ENCODE measurements at places on chromosomes 3 and 15.

DNA sequence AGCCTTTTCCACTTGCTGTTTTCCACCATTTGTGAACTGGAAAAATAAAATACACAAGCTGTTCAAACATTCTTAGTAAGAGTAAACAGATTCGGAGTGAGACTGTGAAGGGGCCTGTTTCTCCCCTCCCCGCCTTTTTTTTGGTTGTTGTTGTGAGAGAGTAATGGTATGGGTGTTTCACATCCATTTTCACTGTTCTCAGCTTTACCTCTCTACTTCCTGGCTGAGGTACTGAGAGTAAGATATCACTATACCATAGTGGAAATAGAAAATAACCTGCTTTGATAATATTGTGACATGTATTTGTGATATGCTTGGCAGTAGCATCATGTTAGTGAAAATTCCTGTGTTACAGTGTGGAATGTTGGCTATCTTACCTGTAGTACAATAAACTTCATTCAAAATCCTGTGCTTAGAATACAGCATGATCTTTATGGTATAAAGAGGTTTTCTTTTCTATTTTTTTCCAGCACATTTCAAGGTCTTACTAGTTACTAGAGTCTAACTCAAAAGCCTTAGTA, 12.0 kb downstream of the CNTN4 start:
- DNase-seq: no peak

DNA sequence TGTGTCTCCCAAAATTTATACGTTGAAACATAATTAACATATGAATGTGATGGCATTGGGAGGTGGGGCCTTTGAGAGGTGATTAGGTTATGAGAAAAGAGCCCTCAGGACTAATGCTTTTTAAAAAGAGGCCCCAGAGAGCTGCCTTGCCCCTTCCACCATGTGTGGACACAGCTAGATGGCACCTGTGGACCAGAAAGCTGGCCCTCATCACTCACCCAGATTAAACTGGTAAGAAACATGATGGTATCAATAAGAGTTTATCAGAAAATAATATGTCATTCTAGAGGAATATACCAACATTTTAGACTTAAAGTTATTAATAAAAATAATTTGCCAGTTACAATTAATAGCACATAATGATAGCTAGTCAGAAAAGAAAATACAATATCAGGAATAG, 25.2 kb upstream of the FAN1 start:
- no peak for DNase-seq

- no peak for DNase-seq
Observed at GRCh38 chr15:78093242-78094020, 1.1 kb downstream of the SH2D7 start.

DNA sequence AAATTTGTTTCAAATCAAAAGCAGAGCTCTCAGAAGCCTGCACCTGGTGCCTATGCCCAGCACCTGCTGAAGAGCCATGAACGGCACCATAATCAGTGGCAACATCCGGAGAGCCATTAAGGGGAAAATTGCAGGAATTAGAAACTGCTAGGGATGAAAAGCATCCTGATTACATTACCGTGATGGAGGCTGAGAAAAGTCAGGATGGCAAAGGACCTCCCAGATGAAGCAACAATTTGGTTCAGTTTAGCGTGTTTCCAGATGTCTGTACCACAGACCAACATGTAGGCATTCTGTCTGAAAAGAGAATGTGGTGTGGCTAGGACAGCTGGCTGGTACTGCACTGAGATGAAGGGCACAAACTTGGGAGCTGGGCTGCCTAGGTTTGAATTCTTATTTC, 106.1 kb downstream of the EOMES start:
- DNase-seq: no peak

GRCh38 chr3:179174316-179174715, 26.2 kb downstream of the PIK3CA start:
- no peak for DNase-seq

DNA sequence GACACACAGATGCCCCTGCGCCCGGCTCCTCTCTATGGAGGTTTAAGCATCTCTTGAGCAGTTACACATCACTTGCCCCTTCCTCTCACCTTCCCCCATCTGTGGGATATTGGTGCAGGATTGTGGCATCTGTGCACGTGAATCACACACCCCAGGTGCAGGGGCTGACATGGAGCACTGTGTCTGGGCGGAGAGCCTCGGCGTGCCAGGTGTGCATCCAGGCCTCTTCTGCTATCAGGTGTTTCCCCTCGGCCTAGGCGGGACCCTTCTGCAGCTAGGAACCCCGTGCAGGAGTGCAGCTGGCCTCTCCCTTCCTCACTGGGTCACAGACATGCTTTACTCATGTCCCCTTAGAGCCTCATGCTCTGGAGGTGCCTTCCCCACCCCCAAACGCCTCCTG, 33.4 kb upstream of the MUC13 start:
- no peak for DNase-seq

- no peak for DNase-seq
Observed at GRCh38 chr15:98794211-98794610, 145.9 kb downstream of the IGF1R start.

- peak; percentile 7 for DNase-seq
Observed at GRCh38 chr3:53753518-53754183, 92.6 kb downstream of the CHDH start.

DNA sequence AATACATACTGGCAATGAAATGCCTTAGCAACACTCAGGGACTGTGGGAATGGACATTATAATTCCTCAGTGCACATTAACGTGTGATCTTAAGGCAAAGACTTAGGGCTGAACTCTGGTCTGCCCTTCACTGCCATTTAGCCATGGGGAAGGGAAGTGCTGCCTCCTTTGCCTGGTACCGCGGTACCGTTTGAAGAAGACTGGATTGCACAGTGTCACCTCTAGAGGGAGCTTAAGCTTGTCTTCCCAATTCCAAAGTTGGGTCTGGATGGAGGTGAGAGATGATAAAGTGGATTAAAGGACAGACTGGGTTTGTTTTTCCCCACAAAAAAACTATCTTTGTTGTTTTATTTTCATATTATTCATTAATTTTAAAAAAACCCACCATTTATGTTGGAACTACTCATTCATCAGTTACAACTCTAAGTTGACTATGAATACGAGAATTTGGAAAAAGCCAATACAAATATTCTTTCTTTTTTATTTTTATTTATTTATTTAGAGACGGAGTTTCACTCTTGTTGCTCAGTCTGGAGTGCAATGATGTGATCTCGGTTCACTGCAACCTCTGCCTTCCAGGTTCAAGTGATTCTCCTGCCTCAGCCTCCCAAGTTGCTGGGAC, 60.0 kb upstream of the SYN2 start:
- DNase-seq: no peak

- DNase-seq: peak; percentile 24
Observed at GRCh38 chr15:35078221-35078915, 6.7 kb downstream of the NANOGP8 start.

DNA sequence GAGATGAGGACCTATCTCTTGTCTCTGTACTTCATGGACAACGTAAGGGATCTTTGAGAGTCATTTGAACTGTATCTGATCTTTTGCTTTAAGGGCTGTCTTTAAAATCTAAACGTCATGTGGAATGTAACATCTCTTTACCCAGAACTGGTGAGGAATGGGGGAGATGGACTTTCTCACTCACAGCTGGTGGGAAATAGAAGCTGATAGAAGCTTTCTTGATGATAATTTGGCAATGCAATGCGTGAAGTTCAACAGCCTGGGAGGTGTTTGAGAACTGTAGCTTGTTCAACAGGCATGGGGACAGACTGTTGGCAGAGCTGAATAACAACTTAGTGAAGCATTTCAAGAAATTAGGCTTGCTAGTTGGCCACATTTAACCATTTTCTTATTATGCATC, 21.5 kb upstream of the RORA start:
- DNase-seq: no peak

DNA sequence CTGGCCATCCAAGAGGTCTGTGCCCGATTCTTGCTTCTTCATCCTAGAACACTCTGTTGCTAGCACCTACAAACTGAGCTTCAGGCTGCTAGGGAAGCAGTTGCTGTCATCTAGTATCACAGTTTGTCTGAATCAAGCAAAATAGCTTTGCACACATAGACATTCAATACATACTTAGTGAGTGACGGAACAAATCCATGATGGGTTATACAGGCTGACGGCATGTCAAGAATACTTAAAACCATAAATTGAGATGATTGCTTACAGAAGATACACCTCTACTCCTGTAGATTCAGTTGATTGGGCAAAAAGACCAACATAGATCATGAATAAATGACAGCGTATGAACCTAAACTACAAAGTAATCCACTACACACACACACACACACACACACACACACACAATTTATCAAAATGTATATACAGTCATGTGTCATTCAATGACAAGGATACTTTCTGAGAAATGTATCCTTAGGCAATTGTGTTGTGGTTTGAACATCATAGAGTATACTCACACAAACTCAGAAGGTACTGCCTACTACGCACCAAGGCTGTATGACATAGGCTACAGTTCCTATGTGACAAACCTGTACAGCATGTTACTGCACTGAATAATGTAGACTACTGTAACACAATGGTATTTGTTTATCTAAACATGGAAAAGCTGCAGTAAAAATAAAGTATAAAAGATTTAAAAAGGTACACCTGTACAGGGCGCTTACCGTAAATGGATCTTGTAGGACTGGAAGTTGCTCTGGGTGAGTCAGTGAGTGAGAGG, 14.4 kb upstream of the HEG1 start:
- no peak for DNase-seq

- DNase-seq: no peak
Observed at GRCh38 chr3:62873761-62874710, 1.2 kb downstream of the CADPS start.

- DNase-seq: no peak
Observed at GRCh38 chr3:196138482-196139254, 56.8 kb upstream of the TFRC start.

- DNase-seq: no peak
Observed at GRCh38 chr3:43733459-43734384, 43.0 kb downstream of the ABHD5 start.

GRCh38 chr3:12966847-12967605, 106.2 kb downstream of the IQSEC1 start:
- DNase-seq: peak; percentile 17

DNA sequence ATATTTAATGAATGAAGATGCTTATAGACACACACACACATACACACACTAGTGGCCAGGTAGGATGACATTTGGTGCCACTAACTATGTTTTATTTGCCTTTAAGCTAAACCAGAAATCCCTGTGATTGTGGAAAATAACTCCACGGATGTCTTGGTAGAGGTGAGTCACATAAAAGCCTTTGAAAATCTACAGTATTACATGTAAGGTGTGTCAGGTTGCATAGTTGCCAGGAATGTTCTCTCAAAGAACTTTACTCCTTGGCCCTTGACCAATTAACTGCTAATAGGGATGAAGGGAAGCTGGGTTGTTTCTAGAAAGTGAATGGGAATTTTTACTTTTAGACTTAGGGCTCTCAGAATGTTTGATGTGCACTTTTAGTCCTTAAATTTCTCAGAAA, 9.9 kb downstream of the ZBED2 start:
- no peak for DNase-seq

DNA sequence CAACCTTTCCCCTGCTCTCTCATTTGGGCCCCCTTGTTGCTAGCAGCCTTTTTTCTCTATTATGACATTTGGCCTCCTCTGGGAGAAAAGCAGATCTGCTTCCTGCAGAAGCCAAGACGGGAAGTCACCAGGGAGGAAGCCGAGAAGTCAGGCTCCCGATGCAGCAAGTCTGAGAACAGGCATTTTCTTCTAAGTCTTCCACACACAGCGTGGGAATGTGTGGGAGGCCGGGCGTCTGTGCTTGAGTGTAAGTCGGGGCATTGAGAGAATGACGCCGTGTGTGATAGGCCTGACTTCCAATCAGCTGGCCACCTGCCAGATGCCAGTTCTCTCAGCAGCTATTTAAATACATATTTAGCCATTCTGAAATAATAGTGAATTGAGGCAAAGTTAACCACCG, 75.8 kb upstream of the FAM98B start:
- no peak for DNase-seq

DNA sequence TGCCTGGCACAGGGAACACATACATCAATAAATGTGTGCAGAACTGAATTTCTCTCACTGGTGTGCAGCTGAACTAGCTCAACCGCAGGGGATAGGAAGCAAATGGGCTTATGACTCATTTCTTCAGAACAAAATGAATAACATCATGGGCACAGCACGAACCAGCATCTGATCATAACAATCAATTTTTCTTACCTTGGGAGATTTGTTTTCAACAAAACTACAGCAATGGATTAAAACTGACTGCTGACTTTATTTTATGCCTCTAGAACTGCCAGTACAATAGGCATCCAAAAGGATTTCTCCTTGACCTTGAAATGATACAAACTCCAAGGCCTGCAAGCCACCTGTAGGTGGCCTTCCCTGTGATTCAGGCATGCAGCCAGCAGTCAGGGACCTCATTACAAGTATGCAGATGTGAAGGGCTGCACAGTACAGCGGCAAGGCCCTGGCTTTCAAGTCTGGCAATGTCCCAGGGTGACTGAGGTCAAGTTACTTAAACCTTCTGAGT, 26.1 kb downstream of the TAMM41 start:
- peak; percentile 13 for DNase-seq

DNA sequence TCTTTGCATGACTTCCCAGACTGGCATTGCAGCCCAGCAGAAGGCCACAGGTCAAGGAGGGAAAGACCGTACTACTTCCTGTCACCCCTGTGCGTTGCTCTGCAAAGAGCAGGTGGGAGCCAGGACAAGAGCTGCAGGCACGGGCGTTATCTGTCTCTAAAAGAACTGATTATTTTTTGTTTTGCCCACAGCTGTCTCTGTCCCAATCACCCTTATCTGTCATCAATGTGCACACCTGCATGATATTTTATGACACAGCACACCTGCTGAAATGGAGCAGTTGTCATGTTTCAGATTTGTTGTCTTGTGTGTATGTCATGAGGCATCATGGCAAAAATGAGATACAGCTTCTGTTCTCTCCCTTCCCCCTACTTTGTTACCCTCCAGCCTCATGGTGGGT, 58.8 kb downstream of the SLCO3A1 start:
- no peak for DNase-seq

DNA sequence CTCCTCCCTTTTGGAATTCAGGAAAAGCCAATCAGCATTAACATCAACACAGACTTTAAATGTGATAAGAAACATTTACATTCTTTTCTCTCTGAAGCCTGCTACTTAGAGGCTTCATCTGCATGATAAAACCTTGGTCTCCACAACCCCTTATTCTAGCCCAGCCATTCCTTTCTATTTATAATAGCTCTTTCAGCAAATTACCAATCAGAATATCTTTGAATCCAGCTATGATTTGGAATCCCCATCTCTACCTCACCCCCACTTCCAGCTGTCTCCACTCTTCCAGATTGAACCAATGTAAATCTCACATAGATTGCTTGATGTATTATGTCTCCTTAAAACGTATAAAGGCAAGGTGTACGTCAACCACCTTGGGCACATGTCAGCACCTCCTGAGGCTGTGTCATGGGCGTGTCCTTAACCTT, 139.7 kb downstream of the TUSC7 start:
- no peak for DNase-seq

- no peak for DNase-seq
Observed at GRCh38 chr3:123332124-123332641, 116.7 kb downstream of the ADCY5 start.

DNA sequence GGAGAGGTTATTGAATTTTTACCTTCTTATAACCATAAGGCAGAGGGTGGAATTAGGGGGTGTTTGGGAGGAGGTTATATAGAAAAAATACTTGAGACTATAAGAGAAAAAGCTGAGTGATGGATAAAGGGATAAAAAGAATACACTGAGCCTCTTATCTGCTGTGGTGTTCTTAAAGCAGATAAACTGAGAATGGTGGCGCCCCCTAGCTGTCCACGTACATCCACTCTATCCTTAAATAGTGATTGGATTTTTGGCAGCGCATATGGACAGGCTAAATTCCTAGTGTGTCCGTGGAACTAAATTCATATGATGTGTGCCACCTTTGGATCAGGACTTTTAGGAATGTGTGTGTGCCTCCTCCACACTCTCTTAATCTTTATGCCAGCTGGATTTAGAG, 121.1 kb downstream of the OXSM start:
- DNase-seq: peak; percentile 66

Data from stimulated activated naive CD8-positive, alpha-beta T cell treated with anti-CD3 and anti-CD28 coated beads, Interleukin-15, Interleukin-2, amounts not matched to agents 100 U/mL and 50 U/mL, for 24 hours (primary cell).